Calu3 (cell line): ENCODE measurements at places on chromosomes 11 and 22.

DNA sequence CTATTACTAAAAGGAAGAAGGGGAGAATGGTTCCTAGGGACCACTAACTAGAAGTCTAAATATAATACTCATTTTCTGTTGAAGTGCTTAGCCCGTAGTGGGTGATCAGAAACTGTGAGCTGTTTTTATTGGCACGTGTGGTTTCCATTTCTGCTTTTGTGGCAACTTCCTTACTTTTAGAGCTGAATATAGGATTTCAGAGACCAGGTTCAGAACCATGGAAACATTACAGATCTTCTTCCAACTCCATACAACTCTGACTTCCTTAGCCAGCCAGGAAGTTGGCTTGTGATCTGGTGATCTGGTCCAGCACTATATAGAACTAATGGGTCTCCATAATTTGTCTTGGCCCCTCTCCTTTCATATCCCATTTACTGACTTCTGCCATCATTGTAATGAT is 2.6 kb upstream of the ME3 start:
- no peak for DNase-seq

- DNase-seq = no peak
Observed at GRCh38 chr22:28992565-28993356, 68.9 kb downstream of the C22orf31 start.

DNA sequence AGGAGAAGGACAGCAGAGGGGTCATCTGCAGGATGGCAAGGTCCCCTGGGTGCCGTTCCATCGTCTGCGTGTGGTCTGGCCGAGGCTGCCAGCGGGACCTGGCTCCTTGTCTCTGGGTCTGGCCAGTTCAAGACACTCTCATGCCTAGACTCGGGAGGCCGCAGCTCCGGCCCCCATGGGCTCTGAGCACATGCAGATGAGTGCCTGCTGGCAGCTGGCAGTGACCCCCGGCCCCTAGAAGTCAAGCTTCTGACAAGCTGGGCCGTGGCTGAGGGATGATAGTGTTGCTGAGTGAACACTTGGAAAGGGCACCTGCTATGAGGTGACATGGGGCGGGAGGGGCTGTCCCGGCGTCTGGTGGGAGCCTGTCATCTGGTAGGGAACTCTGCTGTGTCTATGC is 1180.6 kb downstream of the BRD1 start:
- DNase-seq = no peak

GRCh38 chr22:40000171-40000570 is 5.4 kb downstream of the FAM83F start:
- no peak for DNase-seq

DNA sequence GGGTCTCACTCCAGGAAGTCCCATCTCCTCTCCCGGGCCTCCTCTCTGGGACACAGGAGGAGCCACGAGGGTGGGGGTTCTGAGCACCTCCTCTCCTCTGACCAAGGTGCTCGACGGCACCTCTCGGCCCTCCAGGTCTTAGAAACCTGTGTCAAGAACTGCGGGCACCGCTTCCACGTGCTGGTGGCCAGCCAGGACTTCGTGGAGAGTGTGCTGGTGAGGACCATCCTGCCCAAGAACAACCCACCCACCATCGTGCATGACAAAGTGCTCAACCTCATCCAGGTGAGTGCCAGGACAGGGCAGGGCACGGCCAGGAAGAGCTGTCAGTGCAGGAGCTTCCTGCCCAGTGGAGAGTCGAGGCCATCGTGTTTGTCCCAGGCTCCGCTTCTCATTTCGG is 23.2 kb downstream of the TOM1 start:
- no peak for DNase-seq

DNA sequence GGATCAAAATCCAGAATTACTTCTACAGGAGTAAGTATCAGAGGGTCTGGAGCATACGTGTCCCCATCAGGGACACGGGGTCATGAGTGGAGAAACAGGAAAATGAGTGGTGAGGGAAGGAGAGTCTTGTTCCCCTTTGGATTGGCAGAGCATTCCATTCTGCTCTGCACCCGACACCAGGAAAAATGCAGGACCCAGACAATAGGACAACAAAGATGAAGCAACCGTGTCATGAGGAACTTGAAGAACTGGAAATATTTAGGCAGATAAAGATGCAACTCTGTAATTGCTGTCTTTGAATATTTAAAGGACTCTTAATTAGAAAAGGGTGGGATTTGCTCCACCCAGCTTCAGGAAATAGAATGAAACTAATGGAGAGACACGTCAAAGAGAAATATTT is 89.0 kb upstream of the BLID start:
- DNase-seq = no peak

DNA sequence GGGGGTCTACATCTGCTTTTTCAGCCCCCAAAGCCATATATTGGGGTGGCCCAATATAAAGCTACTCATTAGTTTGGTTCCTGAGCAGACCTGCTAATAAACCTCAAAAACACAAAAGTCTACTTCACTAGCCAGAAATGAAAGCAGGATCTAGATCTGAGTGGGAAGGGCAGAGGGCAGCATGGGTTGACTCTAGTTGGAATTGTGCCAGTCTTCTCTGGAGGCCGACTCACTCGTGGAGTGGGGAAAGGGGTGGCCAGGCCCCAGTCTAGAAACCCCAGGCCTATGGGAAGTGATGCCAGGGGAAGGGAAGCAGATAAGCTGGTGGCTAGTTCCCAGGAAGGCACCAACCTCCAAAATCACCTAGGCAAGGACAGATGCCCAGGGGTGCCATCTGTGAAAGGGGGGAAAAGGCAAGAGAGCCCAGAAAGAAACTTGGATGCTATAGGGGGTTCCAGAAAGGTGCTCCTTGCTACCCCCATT is 5.3 kb downstream of the PATZ1 start:
- no peak for DNase-seq

DNA sequence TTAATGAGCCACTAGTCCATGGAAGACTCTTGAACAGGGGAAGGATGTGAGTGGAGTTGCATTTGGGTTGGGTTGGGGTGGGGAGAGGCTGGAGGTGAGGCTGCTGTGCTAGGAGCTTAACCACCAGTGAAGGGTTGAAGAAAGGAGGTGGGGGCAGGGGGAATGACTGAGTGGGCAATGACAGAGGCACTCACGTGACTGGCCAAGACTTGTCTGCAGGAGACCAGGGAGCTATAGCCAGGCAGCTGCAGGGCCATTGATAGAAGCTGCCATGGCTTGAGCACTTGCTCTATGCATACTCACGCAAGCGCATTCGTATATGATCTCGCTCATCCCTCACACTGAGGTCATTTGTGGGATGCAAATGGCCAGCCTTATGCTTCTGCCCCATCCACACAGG is 4.0 kb downstream of the LMO2 start:
- no peak for DNase-seq

GRCh38 chr22:39315389-39315788 is 4.0 kb downstream of the RPL3 start:
- DNase-seq = no peak

DNA sequence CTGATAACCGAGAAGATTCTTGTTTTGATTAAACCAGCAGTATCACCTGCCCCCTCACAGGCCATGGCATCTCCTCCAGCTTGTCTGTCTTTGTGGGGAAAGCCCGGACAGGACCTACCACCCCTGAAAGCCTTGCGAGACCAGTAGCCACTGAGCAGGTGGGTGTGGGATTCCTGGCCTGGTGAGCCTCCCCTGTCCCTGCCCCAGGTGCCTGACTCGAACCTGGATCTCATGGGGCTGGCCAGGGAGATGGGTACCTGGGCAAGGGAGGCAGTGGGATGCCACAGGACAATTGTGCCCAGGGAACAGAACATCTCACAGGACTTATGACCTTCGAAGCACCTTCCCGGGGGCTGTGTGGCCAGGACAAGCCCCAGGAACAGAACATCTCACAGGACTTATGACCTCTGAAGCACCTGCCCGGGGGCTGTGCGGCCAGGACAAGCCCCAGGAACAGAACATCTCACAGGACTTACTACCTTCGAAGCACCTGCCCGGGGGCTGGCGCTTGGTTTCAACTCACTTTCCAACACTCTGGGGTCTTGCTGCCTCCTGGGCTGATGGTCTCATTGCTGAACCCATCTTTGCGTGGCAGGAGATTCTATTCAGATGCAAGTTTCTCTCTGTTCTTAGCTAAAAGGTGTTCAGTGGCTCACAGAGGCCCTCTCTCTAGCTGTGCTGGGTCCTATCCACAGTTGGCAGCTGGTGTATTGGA is 854.5 kb downstream of the BRD1 start:
- no peak for DNase-seq

GRCh38 chr22:43539572-43540528 is 128.0 kb downstream of the MPPED1 start:
- DNase-seq = no peak

DNA sequence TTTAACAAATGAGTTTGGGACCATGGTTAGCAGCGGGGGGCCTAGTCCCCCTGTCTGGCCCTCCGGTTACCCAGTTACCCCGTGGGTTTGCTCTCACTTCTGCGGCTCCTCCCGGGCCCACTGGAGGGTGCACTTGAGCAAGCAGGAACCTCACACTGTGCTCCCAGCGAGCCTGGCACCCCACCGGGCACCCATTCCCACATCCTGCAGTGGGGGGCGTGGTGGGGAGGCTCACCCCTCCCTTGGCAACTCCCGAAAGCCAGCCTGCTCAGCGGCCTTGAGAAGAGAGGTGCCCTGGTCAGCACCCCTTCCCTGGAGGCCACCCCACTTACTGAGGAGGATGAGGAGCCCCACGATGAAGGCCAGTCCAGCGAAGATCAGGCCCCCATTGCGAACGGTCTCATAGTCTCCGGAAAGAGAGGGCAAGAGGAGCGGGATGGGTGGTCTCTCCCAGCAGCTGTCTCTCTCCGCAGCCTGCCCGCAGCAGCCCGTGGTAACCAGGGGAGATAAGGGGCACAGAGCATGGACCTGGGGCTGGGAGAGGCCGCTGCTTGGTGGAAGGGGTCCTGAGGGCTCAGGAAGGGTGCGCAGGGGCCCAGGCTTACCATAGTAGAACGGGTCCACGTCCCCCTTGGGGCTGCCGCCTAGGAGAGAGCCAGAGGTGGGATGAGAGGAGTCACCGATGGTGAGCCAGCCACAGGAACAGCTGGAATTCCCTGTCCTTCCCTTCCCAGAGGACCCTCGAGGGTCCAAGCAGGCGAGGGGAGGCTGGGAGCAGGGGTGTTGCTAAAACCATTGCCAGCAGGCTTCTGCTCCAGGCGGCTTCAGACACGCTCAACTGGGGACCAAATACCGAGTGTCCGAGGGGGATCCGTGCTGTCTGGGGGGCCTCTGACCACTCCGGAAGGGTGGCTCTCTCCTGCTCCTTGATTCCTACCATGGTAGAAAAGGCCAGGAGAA is 2.2 kb downstream of the FXYD2 start:
- DNase-seq = peak; percentile 61

- no peak for DNase-seq
Observed at GRCh38 chr22:45582955-45583320, 80.3 kb downstream of the FBLN1 start.

- no peak for DNase-seq
Observed at GRCh38 chr11:61691380-61692156, 11.4 kb downstream of the DAGLA start.

DNA sequence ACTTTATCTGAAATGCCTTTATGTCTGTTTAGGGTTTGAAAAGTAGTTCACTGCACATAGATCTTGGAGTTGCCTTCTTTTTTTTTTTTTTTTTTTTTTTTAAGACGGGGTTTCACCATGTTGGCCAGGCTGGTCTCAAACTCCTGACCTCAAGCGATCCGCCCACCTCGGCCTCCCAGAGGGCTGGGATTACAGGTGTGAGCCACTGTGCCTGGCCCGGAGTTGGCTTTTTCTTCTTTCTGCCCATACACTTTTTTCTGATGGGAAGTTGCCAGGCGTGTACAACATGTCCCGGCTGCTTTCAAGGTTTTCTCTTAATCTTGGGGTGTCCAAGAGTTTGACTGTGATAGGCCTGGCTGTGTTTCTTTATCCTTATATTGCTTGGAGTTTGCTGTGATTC is 12.9 kb upstream of the GNB1L start:
- DNase-seq = no peak

DNA sequence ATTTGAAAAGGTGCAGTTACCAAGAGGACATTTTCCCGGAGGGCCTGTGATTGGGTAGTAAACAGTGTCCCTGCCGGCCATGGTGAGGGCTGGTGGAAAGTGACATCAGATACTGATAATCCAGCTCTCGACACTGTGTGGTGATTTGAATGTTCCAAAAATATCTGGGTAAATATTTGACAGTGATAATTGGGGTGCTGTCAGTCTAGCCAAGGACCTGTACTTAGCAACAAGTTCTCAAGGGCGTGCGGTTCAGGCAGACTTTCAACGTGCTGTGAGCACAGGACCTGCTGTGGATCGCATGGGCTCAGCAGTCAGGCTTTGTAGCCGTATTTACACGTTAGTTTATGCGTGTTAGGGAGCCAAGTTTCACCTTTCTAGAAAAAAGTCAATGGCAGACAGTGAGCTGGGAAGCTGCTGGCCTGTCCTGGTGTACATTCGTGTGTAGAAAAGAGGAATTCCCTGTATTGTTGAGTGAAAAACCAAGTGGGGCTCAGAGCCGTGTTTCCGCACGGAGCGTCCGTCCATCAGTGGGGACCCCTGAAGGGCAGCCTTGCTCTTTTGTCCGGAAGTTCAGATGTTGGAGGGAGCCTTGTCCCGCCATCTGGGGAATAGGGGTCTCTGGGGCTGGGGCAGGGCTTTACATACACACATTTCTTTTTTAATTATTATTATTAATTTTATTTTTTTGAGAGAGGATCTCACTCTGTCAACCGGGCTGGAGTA is 11.3 kb downstream of the TRMU start:
- DNase-seq = no peak

- peak; percentile 90 for DNase-seq
Observed at GRCh38 chr11:43944761-43945311, 2.4 kb downstream of the C11orf96 start.

DNA sequence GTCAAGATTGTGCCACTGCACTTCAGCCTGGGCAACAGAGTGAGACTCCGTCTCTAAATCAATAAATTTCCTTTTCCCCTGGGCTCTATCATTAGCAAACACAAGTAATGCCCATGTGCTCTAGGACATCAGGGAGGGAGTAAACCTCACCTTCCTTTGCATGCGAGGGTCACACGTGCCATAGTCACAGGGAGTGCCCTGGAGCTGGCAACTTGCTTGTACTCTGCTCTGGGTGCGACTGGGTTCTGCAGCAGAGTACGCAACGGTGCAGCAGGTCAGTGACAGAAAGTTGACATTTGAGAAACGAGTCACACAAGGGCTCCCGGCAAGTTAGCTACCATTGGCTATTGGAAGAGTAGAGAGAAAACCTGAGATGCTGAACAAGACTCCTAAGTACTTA is 32.6 kb upstream of the CHKA start:
- no peak for DNase-seq

GRCh38 chr11:65321076-65321475 is 6.4 kb downstream of the CDC42EP2 start:
- no peak for DNase-seq

DNA sequence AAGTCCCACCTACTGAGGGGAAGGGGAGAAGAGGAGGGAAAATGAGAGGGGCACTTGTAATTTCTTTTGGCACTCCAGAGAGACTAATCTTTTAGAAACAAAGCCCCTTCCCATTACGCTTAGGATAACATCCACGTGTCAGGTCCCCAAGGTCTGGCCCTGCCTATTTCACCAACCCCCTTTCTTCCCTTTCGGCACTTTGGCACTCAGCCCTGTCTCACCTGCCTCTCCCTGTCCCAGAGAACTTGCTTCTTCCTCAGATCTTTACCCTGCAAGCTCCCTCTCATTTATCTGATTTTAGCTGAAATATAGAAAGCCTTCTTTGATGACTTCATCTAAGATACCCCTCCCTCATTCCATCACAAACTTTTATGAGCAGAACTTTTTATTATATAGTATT is 55.5 kb downstream of the RASSF10 start:
- no peak for DNase-seq

- peak; percentile 67 for DNase-seq
Observed at GRCh38 chr11:30196400-30197206, 34.2 kb upstream of the FSHB start.
